ENCODE measurements at places on chromosomes 7 and 10.

GRCh38 chr10:50991456-50992355, 82.6 kb upstream of the PRKG1 start:
- no peak for DNase-seq

DNA sequence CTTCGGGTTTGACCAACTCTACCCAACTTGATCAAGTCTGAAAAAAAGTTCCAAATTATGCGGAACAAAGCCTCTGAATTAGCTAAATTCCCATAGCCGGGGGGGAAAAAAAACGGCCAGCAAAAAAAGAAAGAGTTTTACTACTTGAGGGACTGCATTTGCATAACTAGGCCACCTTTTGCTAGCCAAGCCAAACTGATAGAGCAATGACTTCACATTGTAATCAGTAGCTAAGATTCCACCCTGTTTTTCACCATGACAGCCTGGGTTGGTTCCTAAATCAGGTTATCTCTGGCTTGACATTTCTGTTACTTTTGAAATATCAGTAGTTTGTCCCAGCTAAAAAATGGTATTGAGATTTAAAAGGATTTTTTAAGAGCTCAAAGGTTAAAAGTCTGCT, 31.4 kb upstream of the CREB3L2 start:
- no peak for DNase-seq

DNA sequence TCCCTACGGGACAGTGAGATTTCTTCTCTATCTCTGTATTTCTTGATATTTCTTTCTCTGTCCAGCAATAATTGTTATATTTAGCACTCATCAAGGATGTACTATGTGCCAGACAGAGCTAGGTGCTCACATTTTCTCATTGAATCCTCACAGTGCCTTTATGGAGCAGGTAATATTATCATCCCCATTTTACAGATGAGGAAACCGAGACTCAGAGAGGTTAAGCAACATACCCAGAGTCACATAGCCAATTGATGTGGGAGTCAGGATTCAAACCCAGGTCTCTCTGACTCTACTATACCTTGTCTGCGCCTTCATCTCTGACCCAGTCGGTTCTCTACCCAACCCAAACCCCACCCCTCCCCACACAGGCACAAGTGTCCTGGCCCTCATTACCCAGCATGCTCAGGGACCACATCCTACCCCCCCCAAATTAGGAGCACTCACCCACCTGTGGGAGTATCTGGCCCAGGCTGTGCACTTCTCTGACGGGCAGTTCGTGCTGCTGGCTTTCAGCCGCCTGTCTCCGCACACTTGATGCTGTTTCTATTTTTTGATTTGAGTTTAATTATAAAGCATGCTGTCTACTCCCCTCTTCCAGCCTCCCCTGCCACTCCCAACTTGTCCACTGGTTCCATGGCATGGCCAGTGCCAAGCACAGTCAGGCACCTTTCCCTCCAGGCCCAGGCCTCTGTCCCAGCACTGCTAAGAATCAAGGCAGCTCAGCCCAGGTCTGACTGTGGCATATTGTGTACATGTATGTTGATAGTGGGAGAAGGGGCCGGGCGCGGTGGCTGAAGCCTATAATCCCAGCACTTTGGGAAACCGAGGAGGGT, 9.8 kb upstream of the SAMD8 start:
- no peak for DNase-seq

DNA sequence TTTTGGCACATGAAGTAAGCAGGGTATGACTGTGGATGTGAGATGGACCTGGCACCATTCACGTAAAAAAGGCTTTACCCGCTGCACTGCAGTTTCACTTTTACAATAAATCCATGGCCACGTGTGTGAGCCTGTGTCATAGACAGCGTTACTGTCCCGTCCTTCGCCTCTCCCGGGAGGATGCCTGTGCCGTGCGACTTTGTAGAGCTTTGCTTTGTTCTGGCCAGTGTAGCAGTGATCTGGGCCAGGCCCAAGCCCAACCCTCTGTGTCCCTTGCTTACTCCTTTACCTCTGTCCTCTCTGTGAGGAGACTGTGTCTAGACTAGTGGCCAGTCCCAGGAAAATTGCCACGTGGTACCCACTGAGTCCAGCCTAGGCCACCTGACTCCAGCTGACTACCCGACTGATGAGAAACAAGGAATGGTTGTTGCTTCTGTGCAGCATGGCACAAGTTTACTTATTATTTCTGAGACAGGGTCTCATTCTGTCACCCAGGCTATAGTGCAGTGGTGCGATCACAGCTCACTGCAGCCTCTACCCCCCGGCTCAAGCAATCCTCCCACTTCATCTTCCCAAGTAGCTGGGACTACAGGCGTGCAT, 48.1 kb downstream of the JAKMIP3 start:
- no peak for DNase-seq

DNA sequence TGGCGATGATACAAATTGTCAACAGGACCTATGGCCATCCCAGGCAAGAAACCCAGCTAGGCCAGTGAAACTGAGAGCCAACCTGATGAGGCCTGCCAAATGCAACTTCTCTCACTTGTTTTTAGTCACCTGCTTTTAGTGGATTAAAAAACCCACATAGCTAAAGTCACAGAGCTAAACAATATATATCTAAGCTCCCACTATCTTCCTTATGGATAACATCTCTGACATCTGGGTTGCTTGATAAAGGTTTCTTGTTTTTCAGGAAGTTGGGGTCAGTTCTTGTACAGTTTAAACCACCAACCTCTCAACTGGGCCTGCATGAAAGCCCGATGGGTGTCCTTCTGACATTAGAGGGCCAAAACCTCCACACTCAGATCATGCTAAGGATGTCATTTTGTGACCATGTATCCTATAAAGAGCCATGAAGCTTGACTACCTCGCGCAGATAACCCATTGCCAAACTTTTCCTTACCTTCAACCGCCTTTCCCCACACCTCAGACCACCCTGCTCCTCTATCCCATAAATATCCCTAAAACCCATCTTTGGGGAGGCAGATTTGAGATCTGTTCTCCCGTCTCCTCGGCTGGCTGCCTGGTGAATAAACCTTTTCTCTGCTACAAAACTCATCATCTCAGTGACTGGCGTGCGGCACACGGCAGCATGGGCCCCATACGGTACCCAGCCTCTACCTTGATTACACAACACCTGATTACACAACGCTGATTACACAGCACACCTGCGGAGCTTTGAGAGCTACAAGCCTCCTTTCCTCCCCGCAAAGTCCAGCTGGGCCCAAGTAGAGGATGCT, 797 bp upstream of the STMP1 start:
- DNase-seq: peak; percentile 89

- DNase-seq: peak; percentile 80
These were observed 47.1 kb upstream of the UCN3 start for GRCh38 chr10:5317547-5318107.

DNA sequence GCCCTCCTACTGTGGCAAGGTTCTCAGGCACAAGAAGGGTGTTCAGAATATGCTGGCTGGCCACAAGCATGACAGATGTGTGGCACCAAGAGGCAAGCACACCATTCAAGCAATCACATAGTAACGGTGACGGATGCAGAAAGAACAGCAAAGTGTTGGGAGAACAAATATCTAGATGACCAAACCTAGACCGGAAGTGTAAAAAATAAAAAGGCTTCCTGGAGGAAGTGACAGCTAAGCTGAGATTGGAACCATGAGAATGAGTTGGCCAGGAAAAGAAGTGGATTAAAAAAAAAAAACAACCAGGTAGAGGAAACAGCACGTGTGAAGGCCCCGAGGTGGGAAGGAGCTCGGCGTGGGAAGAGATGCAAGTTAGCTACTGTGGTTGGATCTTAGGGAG, 22.0 kb downstream of the GHRHR start:
- DNase-seq: no peak

GRCh38 chr7:32479574-32480200, 10.5 kb downstream of the LSM5 start:
- DNase-seq: peak; percentile 45

GRCh38 chr10:121648059-121648458, 49.8 kb upstream of the FGFR2 start:
- DNase-seq: no peak

Measured in KBM-7 (cell line).